ENCODE measurements at places on chromosomes 13 and 19. TPM values are rescaled to one million over a fixed set of nuclear protein-coding genes. Genes with fewer than 3 reads are reported as not detected.

Gene SIGLEC9
- total RNA-seq: not detected

Gene TMEM190
- not detected for total RNA-seq

DNA sequence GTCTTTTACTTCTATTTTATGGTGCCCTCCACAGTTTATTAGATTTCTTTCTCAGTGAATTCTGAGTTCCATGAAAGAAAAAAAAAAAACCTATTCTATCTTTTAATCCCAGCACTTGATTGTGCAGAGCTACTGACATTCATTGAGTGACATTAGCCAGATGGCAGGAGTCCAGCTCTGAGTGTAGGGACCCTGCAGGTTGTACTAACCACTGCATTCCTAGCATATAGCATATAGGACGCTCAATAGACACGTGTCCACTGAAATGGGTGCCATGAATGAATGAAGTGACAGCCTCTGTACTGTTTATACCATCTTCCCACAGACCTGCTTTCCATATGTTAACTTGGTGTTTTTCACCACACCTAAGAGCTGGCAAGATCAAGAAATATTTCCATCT lies 206.3 kb downstream of the RAP2A start:
- no peak for DNase-seq

Gene KCNRG
- 0.53 TPM for total RNA-seq

DNA sequence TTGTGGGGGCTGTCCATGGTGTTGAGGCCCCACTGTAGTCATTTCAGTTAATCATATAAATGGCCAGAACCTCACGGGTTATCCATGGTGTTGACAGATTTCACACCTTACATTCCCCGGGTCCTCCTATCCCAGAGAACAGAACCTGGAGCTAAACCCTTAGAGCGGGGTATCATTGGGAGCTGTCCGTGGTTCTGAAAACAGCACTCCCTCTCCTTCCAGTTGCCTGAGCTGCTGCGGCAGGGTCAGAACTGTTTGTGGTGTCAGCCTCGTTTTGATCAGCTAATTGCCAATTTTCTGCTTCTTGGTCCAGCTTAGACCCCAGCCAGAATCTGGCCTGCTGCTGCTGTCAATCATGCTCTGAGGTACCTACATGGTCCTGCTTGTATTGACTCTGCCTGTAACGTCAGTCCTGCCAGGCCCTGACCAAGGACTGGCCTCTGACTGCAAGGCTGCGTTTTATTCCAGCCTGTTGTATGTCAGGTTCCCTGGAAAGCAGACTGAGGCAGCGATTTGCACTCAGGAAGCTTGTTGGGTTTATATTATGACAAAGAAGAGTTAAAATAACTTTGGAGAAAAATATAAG lies 55.8 kb upstream of the KCTD15 start:
- DNase-seq: peak; percentile 86

Gene CLEC17A
- total RNA-seq: 0.04 TPM

Gene ZNF17
- total RNA-seq: 13.1 TPM

GRCh38 chr13:85406269-85406975 lies 392.8 kb downstream of the SLITRK6 start:
- no peak for DNase-seq

Gene APOE
- 6.5 TPM for total RNA-seq

DNA sequence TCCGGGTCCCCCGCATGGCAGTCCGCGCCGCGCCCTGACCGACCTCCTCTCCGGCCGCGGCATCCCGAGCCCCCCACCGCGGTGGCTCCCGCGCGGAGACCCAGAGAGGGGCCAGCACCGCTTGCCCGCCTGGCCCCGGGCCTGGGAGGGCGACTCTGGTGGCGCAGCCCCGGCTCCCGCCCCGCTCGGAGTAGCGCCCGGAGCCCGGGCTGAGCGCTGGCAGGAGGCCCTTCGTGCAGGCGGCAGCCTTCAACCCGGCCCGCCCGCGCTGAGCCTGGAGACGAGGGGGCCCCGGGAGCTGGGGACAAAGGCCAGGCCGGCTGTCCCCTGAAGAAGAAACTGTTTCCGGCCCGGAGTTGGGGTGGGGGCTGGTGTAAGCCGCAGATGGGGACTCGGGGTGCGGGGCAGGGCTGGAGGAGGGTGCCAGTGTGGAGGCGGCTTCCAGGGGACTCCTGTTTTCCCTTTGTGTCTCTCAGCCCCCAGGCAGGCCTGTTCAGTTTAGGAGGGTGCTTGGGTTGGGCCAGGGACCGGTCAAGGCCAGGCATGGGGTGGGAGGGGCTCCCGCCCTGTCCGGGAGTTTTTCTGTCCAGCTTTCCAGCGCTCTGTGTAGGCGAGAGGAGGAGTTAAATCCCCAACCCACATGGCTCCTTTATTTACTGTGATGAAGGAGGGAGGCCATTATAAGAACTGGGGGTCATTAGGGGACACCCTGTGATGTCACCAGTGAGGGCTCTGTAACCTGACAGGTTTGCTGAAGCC lies 935 bp downstream of the LRP3 start:
- DNase-seq: peak; percentile 62

- DNase-seq: peak; percentile 44
These were observed 35.0 kb upstream of the NANOS3 start for GRCh38 chr19:13841962-13842290.

DNA sequence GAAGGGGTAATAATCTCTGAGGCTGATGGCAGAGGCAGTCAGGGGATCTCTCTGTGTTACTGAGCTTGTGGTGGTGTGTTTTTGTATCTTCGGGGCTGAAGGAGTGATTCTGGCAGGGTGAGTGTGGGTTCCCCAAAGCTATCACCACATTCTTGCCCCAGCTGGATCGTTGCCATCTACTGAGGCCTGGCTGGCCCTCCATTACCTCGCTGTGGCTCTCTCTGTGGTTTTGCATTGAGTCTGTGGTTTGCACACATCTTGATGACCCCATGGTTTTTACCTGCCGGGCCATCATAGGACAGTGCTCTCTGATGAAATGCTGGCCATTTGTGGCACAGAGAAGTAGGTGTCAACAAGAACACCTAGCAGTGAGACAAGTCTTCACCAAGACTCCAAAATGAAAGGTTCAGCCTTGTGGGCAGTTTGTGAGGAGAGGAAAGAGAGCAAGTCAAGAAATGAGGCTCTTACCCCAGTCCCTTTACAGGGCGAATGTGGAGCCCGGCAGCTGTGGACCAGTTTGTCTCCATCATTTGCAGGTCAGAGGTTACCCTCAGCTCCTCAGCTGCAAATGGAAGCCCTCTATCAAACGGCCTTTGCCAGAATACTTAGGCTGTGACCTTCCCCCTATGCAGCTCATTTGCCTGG lies 69.0 kb upstream of the NPAS1 start:
- DNase-seq: peak; percentile 11

DNA sequence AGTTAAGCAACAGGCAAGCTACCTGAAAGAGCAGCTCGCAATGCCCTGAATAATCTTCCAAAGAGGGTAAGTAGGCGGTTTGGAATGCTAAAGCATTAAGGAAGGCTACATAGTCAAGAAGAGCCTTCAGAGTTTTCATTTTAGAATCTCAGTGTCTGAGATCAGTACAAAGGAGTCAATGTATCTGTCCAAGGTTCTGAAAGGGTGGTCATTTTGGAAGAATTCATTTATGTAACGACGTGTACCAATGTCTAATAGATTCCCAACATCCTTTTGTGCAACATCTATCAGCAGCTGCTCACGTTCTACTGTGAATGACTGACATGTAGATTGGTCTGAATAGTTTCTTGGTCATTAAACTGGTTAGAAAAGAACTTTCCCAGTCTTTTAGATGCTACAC lies 15.2 kb downstream of the ZNF665 start:
- DNase-seq: no peak

- no peak for DNase-seq
These were observed 182.5 kb downstream of the TEX29 start for GRCh38 chr13:111502957-111503356.

GRCh38 chr19:47630594-47630993 lies 21.7 kb downstream of the BICRA start:
- no peak for DNase-seq

- peak; percentile 97 for DNase-seq
These were observed 21.5 kb downstream of the CPT1C start for GRCh38 chr19:49712397-49712859.

GRCh38 chr13:90302107-90302506 lies 1045.4 kb upstream of the MIR17HG start:
- peak; percentile 16 for DNase-seq

Gene RFPL4AL1
- total RNA-seq: 1.1 TPM

Gene PTGIR
- not detected for total RNA-seq

GRCh38 chr19:2381148-2381820 lies 21.2 kb downstream of the TMPRSS9 start:
- peak; percentile 52 for DNase-seq
